ENCODE measurements at places on chromosomes 16 and 17. TPM values are rescaled to one million over a fixed set of nuclear protein-coding genes. Genes with fewer than 3 reads are reported as not detected.

Gene C16orf74
- polyA plus RNA-seq = 0.34 TPM

Gene FA2H
- not detected for polyA plus RNA-seq

Gene ESRP2
- polyA plus RNA-seq = not detected

Gene SLC13A2
- polyA plus RNA-seq = not detected

Gene C17orf113
- polyA plus RNA-seq = 2.4 TPM

Gene SLC5A11
- 18.1 TPM for polyA plus RNA-seq

Gene ACSM5
- 2.9 TPM for polyA plus RNA-seq

Gene TBC1D3C
- not detected for polyA plus RNA-seq

Gene CHST6
- polyA plus RNA-seq = not detected

Gene CNGB1
- not detected for polyA plus RNA-seq

Gene RRN3
- polyA plus RNA-seq = 19.1 TPM

Gene WNT3
- 9.9 TPM for polyA plus RNA-seq

Gene CAPNS2
- not detected for polyA plus RNA-seq

All from Purkinje cell (primary cell).